Bronchial smooth muscle cell (primary cell): ENCODE measurements at places on chromosomes 7 and 10. TPM values are rescaled to one million over a fixed set of nuclear protein-coding genes. Genes with fewer than 3 reads are reported as not detected.

ANXA8 gene
- total RNA-seq, result 0.32 and 0.52 TPM in 2 replicates

WNT2 gene
- total RNA-seq, result 0.63 and 5.8 TPM in 2 replicates

FOXI2 gene
- total RNA-seq, result not detected in 2 replicates

MCMBP gene
- 21.0 and 27.6 TPM in 2 replicates for total RNA-seq

PEX1 gene
- total RNA-seq, result 11.9 and 14.7 TPM in 2 replicates

CPED1 gene
- total RNA-seq, result 29.8 and 36.9 TPM in 2 replicates

ACSM6 gene
- total RNA-seq, result not detected in 2 replicates

TMEM26 gene
- 1.3 and 2.5 TPM in 2 replicates for total RNA-seq

TMEM213 gene
- not detected in 2 replicates for total RNA-seq

SLC29A4 gene
- 1.7 and 6.1 TPM in 2 replicates for total RNA-seq

DLG5 gene
- 33.9 and 46.0 TPM in 2 replicates for total RNA-seq

IPMK gene
- total RNA-seq, result 1.9 and 5.5 TPM in 2 replicates

PTPN20 gene
- under 0.01 and 0.09 TPM in 2 replicates for total RNA-seq
